ENCODE measurements at places on chromosomes 3 and 15.
A peak's percentile ranks its signal among the peaks of the same experiment; 100 is the strongest.

DNA sequence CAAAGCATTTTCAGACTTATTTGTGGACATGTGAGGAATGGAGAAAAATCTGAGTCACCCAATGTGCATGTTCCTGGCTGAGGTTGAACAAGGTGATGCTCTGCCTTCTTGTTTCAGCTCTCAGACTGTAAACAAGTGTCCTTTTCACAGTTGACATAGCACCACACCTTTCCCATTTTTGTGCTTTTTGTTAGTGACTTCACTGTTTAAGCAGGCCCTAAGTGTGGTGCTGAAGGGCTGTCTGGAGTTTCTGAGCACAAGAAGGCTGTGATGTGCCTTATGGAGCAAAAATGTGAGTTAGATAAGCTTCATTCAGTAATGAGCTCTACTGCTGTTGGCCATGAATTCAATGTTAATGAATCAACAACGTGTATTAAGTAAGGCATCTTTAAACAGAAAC lies 20.4 kb downstream of the ABI3BP start:
- DNase-seq = no peak

GRCh38 chr15:41855261-41855961 lies 16.8 kb downstream of the PLA2G4B start:
- no peak for DNase-seq

GRCh38 chr15:52082197-52083036 lies 30.2 kb downstream of the BCL2L10 start:
- no peak for DNase-seq

GRCh38 chr3:52539010-52539653 lies 2.7 kb downstream of the UQCC5 start:
- DNase-seq = no peak

DNA sequence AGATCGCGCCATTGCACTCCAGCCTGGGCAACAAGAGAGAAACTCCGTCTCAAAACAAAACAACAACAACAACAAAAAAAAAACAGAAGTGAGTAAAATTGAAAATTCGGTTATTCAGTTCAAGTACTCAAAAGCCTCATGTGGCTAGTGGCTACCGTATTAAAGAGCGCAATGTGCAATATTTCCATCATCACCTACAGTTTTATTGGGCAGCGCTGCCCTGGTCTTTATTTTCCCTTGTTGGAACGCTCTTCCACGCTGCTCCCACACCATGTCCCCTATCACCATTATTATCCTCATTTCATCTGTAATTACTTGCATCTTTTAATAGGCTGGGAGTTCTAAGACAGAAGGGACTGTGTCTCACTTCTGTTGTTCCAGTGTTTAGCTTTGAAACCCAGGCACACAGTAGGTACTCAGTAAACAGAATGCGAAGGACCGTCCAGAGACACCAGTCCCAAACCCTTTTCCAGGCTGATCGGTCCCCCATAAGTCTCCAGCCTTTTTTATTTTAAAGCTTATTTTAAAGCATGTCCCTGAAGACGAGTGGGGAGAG lies 423 bp upstream of the HACD3 start:
- no peak for DNase-seq

GRCh38 chr3:115648559-115648958 lies 25.2 kb downstream of the GAP43 start:
- no peak for DNase-seq

- no peak for DNase-seq
Observed at GRCh38 chr3:14331251-14331650, 71.2 kb upstream of the SLC6A6 start.

DNA sequence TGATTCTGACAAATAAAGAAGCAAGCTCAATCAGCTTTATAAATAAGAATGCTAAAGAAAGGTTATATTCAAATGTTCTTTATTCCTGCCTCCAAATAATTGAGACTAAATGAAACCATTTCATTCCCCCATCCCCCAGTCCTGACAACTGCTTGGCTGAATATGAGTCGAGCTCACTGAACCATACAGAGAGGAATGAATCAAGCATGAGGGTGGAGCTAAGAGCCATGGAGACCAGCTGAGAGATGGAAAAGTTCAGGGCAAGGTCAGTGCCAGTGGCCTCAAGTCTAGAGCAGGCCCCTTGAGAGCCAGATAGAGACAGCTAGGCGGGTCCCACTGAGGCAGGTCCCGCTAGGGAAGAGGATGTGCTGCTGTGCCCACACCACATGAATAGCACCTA lies 188.7 kb upstream of the EIF1B start:
- no peak for DNase-seq

GRCh38 chr15:76433798-76434400 lies 97.3 kb downstream of the ISL2 start:
- DNase-seq = no peak

DNA sequence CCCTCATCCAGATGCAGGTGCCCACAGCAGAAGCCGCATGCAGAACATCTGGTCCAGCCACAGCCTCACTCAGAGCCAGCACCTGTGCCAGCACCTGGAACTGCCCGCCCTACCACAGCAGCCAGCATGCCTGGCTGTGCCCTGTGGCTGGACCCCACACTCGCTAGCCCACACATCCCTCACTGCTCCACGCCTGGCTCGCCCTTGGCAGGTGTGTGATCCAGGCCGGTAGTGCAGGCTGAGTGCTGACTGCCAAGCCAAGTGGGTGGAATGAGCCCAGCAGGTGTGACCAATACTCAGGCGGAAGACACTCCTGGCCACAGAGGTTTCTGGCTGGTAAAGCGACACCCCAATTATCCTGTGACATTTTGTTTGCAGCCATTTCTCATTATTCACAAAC lies 162.4 kb upstream of the ROBO1 start:
- DNase-seq = no peak

GRCh38 chr3:2944628-2945027 lies 165.5 kb downstream of the IL5RA start:
- no peak for DNase-seq

- DNase-seq = no peak
Observed at GRCh38 chr3:168307893-168308292, 212.2 kb upstream of the GOLIM4 start.

GRCh38 chr3:185205865-185206264 lies 48.0 kb downstream of the EHHADH start:
- no peak for DNase-seq

DNA sequence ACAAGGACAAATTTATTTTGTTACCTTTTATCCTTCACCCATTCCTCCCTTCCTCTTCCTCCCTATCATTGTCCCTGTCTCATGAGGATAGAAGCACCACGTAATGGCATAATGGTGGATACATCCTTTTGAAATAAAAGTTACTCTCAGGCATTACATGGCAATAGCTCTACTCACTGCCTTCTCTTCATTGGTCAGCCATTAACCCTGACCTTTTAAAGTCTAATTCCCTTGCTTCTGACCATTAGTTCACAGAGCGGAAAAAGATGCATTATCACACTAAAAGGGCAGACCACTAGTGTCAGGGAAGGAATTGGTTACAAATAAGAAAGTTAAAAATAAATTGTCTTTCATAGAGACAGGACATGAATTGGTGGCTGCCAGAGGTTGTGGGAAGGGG lies 54.6 kb upstream of the EIF1B start:
- DNase-seq = no peak

GRCh38 chr15:50702762-50703334 lies 16.3 kb upstream of the TRPM7 start:
- DNase-seq = no peak

- DNase-seq = no peak
Observed at GRCh38 chr3:13322324-13322723, 97.8 kb downstream of the NUP210 start.

DNA sequence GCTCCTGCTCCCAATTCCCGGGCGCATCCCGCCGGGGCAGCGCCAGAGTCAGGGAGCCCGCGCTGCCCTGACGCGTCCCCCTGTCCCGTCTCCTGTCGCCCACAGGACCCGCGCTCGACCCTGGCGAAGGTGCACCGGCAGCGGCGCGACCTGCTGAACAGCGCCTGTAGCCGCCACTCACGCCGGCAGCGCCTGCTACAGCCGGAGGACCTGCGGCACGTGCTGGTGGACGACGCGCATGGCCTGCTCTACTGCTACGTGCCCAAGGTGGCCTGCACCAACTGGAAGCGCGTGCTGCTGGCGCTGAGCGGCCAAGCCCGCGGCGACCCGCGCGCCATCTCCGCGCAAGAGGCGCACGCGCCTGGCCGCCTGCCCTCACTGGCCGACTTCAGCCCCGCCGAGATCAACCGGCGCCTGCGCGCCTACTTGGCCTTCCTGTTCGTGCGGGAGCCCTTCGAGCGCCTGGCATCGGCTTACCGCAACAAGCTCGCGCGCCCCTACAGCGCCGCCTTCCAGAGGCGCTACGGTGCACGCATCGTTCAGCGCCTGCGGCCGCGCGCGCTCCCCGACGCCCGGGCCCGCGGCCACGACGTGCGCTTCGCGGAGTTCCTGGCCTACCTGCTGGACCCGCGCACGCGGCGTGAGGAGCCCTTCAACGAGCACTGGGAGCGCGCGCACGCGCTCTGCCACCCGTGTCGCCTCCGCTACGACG lies 16.9 kb downstream of the C3orf22 start:
- no peak for DNase-seq

- no peak for DNase-seq
Observed at GRCh38 chr3:194189243-194189791, 53.4 kb downstream of the HES1 start.

DNA sequence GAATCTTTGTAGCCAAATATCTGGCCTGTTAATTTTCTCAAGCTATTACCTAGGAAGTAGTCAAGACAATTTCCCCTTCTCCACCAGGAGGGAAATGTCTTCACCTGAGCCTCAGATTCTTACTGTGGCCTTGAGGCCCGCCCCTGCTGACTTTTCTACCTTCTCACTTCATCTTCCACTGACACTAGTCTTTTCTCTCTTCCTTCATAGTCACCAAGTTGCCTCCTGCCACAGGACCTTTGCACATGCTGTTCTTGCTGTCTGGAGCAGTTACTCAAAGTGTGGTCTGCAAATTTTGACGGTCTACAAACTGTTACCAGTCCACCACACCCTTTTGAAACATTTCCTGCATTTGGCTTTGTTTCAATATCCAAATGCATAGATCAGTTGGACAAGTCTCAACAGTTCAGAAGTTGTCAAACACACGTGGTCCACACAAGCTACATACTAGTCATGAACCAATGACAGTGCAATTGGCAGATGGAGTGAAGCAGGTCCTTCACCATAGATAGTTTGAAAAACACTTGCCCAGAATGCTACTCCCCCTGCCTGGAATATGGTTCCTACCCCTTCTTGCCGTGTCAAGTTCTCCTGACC lies 100.5 kb downstream of the OSBPL10 start:
- DNase-seq = no peak

DNA sequence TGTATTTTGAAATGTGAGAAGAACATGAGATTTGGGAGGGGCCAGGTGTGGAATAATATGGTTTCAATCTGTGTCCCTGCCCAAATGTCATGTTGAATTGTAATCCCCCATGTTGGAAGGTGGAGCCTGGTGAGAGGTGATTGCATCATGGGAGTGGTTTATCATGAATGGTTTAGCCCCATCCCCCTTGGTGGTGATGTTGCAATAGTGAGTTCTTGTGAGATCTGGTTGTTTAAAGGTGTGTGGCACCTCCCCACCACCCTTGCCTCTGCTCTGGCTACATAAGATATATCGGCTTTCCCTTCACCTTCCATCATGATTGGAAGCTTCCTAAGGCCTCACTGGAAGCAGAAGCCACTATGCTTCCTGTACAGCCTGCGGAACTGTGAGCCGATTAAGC lies 23.9 kb upstream of the TMEM108 start:
- no peak for DNase-seq

DNA sequence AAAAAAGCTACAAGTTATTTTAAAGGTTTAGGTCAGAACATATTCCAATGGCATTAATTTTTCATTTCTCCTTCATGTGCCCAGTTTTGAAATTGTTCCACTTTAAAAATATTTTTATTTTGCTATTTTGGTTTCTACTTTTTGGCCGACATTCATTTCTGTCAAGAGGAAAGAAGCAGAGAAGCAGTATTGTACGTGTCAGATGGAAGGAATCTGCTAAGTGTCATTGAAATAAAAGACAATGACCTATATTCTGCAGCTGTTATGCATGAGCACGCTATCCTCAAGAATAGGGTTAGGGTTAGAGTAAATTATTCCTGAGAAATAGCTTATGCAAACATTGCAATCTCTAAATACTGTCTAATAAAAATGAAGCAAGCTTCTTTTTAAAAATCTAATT lies 941.7 kb downstream of the TUSC7 start:
- no peak for DNase-seq

DNA sequence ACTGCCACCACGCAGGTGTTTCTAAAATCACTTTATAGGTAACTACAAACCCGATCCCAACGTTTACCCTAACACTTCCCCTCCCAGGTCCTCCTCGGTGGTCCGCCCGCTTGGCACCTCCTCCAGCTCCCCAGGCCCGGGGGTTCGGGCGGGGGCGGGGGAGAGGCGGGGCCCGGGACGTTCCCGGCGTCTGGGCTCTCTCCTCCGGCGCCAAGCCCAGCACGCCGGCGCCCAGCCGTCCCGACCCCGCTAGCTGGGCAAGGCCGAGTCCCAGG lies 562 bp downstream of the CGGBP1 start:
- no peak for DNase-seq

GRCh38 chr3:157683668-157684067 lies 180.5 kb upstream of the VEPH1 start:
- no peak for DNase-seq

DNA sequence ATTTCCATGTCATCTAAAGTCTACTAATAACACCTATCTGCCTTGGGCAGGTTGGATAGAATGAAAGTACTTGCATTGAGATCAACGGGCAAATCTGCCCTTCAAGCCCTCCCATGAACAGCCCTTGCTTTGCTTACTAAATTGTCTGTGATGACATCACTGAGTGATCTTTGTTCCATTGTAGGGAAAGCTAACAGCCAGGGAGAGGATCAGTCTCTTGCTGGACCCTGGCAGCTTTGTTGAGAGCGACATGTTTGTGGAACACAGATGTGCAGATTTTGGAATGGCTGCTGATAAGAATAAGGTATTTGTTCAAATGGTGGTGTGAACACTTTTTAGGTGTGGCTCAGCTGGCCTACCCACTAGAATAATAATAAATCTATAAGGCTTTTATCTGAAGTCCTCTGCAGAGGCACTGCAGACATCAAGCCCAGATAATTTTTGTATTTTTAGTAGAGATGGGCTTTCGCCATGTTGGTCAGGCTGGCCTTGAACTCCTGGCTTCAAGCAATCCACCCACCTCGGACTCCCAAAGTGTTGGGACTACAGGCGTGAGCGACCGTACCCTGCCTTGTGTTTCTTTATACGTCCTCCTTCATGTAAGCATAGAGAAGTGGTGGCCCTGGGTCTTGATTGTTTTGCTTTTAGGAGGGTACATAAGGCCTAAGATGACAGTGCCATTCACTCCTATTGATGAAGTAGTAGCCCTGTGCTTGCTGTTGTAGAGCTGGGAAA lies 5.7 kb downstream of the PCCB start:
- DNase-seq = no peak

DNA sequence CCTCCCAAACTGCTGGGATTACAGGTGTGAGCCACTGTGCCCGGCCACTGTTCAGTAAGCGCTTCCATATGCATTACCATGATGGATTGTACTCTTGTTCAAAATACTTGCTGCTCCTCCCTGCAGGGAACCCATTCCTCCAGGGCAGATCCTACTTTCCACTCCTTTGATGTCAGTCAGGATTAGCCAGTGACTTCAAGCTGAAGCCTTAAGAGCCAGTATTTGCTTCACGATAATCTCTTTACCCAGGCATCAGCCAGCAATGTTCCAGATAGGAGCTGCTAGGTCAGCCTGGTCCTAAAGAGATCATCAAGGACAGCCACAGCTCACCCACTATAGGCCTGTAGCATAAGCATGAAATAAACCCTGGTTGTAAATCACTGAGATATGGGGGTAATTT lies 96.5 kb upstream of the UBE2E2 start:
- DNase-seq = peak; percentile 26

Data from neuronal stem cell (in vitro differentiated cells).